Left kidney (tissue), 8 donors: ENCODE measurements at places on chromosomes 1 and 21.

GRCh38 chr1:206937425-206937824, 8.8 kb downstream of the PIGR start:
- no peak for DNase-seq

DNA sequence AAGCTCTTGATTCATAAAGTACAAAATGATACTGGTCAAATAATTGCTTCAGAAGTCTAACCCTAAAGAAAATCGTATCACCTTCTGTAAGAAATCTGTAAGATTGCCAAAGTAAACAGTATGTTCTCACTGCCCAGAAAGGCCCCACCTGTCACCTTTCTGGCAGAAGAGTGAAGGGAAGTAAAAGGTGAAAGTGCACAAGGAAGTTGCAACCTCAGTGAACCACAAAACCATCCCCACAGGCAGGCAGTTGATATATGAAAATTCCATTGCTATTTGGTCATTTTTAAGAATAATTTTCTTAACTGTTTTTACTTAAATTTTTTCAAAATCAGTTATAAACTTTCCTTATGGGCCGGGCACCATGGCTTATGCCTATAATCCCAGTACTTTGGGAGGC, 48.5 kb upstream of the FBXO28 start:
- no peak for DNase-seq

- DNase-seq = no peak
These were observed 103.3 kb downstream of the PAPPA2 start for GRCh38 chr1:176566004-176566975.

- no peak for DNase-seq
These were observed 488.0 kb downstream of the AJAP1 start for GRCh38 chr1:5142389-5142788.

DNA sequence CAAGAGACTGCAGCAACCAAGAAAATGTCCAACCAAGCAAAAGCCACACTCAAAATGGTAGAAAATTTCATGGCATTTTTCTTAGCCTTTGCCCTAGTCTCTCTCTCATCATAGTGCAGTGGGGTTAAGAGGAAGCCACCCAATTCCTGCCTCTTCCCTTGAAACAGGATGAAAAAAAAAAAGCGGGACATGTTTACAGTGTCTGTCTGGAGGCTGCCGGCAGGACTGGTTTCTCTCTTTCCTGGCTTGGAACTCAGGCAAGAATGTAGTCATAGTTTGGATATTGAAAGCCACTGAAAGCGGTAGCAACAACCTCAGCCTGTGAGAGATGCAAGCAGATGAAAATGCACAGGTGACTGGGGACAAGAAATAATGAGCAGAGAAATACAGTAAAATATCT, 13.3 kb upstream of the TNFSF18 start:
- no peak for DNase-seq

DNA sequence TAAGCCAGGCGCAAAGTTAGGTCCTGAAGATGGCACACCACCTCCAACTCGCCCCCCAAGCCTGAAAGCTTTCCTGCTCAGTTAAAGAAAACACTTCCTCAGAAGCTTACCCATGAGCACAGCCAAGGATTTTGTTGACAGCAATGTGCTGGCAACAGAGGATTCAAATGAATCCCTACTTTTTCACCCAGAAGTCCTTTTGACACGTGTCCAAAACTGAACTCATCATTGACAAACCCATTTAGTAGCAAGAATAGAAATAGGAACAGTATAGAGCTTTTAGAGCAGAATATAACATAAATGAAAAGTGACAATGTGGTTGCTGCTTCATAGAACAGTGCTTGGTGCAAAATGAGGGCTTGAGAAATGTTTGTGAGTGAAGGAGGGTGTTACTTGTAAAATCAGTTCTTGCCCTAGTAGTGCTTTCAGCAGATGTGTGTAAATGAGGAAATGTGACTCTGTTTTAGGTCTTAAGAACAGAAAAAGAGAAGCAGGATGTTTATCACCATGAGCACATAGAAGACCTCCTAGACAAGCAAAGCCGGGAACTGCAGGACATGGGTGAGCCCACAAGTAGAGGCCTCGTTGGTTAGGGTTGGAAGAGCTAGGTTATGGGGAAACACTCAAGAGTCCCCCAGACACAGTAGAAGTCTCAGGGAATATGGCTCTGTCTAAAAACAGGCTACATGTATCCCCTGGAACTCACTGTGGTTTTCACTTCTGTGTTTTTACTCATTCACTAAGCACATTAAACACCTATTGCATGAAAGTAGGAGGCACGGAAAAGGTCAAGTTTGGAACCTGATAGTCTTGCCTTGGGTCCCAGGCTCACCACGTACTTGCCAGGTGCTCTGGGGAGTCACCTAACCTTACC, 48.6 kb upstream of the TMEM125 start:
- no peak for DNase-seq

DNA sequence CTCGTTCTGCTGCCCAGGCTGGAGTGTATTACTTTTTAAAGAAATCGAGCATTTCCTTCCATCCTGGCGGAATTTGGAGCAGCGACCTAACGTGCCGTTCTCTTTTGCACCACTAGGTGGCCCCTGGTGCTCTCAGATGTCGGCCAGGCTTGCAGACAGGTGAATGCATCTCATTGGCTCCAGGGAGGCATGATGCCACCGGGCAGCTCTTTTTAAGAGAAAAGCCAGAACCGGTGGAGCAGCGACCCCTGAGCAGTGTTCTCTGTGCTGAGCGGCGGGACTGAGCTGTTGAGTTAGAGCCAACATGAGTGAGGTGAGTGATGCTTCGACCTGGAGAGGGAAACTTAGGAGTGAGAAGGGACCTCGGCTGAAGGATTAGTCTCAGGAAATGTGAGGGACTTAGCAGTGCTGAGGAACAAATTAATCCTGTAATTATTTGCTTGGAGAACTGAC, at the start of gene PCP4:
PCP4 (plus strand) TSS at position 241 of the 453 bp plus-strand sequence; CDS start at position 305, 64 bp downstream.
- DNase-seq = peak; percentile 75

GRCh38 chr1:88608139-88608943, 75.7 kb upstream of the PKN2 start:
- DNase-seq = peak; percentile 7

GRCh38 chr1:19387045-19387467, 74.9 kb downstream of the SLC66A1 start:
- DNase-seq = no peak

DNA sequence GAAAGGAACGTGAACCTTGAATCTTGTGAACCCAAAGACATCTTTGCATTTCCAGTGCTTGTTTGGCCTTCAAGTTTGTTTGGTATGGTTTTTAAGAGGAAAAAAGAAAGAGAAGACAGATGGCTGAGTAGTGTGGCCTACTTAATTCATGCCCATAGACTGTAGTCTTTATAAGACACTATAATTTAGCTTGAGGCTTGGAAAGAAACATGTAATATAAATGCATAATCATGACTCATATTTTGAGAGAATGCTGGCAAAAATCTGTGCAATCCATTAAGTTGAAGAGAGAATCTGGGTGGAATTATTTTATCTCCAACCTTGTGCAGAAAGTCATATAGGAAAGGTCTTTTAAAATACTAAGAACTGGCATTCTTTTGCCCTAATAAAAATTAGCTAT, 179.3 kb downstream of the SIPA1L2 start:
- no peak for DNase-seq

DNA sequence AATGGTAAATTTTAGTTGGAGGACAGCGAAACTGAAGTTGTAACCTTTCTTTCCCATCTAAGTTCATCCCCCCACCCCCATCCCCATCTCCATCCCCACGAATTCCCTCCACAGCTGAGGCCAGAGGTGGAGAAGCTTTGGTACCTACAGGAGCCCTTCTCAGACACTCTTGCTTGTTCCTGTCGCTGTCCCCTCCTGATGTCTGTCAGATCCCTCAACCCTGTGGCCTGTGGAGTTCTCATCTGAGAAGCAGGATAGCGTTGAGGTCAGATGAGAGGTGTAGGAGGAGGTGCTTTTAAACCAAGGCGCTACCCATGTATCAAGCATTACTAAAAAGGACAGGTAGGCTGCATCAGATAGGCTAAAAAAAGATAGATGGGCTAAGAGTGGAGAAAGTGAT, 769 bp downstream of the NTPCR start:
- DNase-seq = no peak

- DNase-seq = no peak
These were observed 24.3 kb downstream of the RXRG start for GRCh38 chr1:165420655-165421054.

DNA sequence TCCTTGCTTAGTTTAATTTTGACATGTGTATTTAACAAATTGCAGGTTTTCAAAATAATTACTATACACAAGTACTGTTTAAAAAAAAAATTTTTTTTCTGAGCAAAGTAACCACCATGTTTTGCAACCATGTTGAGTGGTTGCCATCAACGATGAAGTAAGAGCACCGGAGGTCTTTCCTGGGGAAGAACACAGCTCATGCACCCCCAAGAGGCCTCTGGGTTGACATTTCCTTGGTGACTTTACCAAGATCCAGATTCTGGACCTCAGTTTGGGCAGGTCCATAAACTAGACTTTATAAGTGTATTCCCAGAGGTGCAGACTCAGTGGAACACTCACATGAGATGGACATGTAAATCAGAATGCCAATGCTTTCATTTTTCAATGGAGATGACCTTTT, 36.8 kb upstream of the RALGPS2 start:
- no peak for DNase-seq

GRCh38 chr1:202004711-202005110, 5.7 kb upstream of the ELF3 start:
- no peak for DNase-seq

GRCh38 chr1:197415221-197415620, 147.2 kb downstream of the CRB1 start:
- DNase-seq = no peak

DNA sequence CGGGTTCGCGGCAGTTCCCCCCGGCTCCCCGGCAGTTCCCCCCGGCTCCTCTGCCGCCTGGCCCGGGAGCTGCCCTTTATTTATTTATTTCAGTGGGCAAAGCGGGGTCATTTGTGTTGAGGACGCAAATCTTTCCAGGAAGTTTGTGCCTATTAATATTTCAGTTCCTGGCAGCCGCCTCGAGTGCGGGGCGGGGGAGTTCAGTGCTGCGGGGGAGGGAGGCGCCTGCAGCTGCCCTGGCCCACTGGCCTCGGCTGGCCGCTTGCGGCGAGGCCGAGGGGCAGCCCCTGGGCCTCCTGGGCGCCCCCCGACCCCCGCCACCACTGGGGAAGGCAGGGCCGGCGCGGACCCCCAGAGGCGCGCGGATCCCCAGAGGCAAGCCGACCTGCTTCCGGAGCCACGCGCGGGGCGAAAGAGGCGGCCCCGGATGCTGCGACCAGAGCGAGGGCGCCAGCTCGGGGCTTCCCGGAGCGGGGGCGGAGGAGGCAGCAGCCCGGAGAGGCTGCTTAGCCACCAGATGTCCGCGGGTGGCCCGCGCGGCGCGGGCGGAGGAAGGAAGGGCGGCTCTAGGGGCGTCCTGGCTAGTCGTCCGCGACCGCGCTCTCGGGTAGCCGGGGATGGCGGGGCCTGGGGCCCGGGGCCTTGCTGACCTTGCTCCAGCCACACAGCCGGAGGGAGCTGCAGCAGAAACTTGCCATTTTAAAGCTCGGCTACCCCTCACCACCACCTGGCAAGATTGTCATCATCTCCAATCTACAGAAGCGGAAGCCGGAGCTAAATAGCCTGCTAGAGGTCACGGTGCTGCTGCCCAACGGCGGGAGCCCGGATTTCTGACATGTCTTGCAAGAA, 48.0 kb downstream of the H3-3A start:
- DNase-seq = peak; percentile 58

DNA sequence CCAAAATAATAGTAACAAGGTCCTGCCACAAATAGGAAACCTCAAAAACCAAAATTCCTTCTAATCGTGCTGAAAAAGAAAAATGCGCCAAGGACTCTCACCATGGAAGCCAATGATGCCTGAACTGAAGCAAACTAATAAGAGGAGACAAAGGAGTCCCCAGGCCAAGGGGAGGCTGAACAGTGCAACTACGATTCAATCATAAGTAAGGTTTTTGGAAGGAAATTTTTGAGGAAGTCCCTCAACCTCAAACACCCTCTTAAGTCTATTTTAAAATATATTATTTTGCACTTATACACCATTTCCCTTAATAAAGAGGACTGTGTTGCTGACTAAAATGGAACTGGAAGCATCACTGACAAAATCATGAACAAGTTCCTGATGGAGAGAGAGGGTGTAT, 1.7 kb upstream of the ARHGAP29 start:
- DNase-seq = no peak

- DNase-seq = no peak
These were observed 50.9 kb upstream of the ETV3 start for GRCh38 chr1:157189096-157189495.

DNA sequence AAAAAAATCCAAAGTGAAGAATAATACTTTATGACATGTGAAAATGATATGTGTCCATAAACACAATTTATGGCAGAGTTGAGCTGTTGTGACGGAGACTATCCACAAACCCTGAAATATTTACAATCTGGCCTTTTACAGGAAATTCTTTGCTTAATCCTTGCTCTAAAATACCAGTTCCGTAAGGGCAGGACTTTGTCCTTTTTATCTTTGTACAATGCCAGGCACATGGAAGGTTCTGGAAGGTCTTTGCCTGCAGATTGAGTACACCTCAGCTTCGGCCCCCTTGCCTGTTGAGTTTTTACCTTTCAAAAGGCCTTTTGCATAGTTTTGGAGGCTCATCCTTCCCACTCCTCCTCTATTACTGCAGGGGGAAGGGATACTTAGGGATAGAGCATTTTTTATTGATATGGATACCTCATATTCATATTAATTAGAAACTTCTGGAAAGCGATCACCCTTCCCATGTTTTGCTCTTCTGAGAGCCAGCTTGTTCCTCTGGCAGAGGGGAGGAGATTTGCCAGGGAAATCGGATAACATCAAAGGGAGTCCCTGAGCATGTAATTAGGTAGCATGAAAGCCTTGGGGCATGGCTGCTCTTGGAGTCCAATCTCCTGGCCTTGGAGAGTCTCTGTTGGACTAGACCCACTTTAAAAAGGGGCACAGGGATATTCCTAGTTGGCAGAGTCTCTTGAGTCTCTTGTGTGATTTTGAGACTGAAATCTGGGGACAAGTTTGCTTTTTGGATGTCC, 217.1 kb downstream of the KCNJ6 start:
- DNase-seq = no peak

GRCh38 chr1:197156692-197157091, 10.2 kb upstream of the ASPM start:
- DNase-seq = no peak

GRCh38 chr1:166905900-166906299, 29.8 kb upstream of the TADA1 start:
- DNase-seq = no peak

- peak; percentile 51 for DNase-seq
These were observed 175.4 kb downstream of the IGSF21 start for GRCh38 chr1:18282851-18283600.

GRCh38 chr1:185435696-185436379, 118.8 kb upstream of the IVNS1ABP start:
- DNase-seq = no peak

DNA sequence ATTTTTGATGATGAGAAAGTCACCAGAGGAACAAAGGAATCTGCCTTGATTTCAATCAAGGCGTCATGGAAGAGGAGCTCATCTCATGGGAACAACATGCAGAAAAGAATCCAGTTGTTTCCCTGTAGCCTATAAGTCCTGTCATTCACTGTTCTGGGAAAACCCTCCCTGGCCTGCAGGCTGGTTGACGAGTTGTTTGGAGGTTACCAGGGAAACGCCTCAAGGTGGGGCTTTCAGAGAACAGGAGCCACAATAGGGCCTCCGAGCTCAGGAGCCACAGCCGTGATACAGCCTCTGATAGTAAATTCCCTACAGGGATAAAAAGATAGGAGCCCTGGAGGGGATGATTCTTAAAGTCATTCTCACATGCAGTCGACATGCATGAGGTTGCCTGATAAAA, 135.2 kb downstream of the PSMG1 start:
- no peak for DNase-seq
